CD4-positive, alpha-beta T cell treated with Interferon gamma for 1 hour (primary cell): ENCODE measurements at places on chromosomes 1 and 21.
A peak's percentile ranks its signal among the peaks of the same experiment; 100 is the strongest.

DNA sequence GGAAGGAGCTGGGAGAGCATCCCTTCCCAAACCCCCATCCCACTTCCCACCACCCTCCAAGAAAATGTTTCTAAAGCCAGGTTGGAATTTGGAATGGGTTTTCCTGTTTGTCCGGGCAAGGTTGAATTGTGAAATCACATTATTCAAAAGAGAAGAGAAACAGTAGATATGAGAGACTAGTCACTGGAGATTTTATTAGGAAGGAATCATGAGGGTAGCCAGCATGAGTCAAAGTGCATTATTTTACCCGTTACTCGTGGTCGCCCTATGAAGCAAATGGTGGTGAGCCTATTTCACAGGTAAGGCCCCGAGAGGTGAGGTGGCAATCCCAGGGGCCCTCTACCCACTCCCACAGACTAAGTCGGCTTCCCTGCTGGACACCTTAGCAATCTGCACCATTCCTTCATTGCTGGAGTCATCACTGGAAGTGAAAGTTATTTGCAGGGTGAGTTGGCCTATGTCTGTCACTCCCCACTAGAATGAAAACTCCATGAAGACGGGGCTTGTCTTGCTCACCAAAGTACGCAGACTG lies 52.8 kb downstream of the TOMM20 start:
- no peak for DNase-seq

DNA sequence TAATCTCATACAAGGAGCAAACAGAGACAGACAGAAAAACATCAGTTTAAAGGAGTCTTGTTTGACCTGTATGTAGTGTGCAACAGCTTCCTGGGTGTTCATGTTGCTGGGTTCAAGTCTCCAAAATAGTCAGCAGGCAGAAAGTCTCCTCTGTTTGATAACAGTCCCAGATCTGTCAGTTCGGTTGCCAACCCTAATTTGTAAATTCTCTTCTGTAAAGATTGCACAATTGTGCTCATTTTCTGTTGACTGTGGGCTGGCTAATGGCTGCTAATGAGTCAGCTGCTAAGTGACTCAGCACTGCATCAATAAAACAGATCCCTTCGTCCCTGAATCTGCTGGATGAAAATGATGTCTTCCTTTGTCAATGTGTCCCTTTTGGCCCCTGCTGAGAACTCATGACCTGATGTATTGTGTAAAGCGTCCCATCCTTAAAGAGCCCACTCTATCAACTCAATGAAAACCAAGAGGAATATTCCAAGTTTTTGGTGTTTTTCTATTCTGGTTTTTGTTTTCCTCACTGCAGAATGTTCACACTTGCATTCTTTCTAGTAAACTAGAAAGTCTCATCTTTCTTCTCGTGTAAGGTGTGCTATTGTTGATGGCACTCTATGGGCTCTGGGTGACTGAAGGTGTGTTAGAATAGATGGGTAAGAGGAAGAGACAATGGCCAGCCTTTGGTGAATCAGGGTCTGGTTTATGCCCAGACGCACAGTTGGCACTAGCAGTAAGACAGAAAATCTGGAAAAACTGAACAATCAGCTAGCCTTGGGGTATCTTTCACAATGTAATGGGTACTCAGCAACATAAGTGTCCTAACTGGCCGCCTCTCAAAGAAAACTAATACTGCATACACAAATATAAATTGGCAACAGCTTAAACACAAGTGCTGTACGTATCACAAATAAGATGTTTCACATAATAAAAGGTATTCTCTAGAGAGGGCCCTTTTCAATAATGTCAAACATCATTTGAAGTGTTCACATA lies 75.1 kb upstream of the SIPA1L2 start:
- peak; percentile 5 for DNase-seq

- no peak for DNase-seq
Measured at GRCh38 chr1:59026472-59026948, 242.7 kb upstream of the JUN start.

DNA sequence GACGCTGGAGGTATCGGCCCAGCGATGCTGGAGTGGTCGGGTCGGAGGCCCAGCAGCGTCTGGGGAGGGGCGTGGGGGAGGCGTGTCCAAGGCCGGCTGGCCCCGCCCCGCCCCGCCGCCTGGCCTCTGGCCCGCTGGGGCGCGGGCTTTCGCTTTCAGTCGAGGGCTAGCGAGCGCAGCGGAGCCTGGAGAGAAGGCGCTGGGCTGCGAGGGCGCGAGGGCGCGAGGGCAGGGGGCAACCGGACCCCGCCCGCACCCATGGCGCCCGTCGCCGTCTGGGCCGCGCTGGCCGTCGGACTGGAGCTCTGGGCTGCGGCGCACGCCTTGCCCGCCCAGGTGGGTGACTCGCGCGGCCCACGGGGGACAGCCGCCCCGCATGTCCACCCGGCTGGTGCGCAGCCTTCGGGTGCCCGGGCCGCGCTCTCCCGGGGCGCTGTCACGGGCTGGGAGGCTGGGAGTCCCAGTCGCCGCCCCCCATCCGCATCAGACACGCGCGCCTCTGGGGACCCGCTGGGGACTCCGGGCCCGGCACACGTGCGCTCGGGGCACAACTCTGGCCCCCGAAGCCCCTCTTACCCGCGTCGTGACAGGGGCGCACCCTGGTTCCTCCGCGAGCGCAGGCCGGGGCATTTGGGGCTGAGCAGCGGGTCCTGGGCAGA lies at the start of gene TNFRSF1B:
TNFRSF1B (plus strand) TSS at position 158 of the 659 bp plus-strand sequence; CDS start at position 259, 101 bp downstream.
- DNase-seq = peak; percentile 75

GRCh38 chr1:235015291-235015985 lies 113.2 kb downstream of the TOMM20 start:
- peak; percentile 19 for DNase-seq

GRCh38 chr1:210232511-210233215 lies at the start of gene SERTAD4:
Gene SERTAD4 (plus strand): TSS chr1:210232796. CDS start chr1:210237961, 5,165 bp downstream.
- DNase-seq = no peak

- no peak for DNase-seq
Measured at GRCh38 chr1:110214454-110215404, 4.6 kb downstream of the KCNC4 start.

- no peak for DNase-seq
Measured at GRCh38 chr1:179237222-179237621, 7.7 kb upstream of the ABL2 start.

- DNase-seq = no peak
Measured at GRCh38 chr1:20837554-20838192, 50.6 kb upstream of the HP1BP3 start.

DNA sequence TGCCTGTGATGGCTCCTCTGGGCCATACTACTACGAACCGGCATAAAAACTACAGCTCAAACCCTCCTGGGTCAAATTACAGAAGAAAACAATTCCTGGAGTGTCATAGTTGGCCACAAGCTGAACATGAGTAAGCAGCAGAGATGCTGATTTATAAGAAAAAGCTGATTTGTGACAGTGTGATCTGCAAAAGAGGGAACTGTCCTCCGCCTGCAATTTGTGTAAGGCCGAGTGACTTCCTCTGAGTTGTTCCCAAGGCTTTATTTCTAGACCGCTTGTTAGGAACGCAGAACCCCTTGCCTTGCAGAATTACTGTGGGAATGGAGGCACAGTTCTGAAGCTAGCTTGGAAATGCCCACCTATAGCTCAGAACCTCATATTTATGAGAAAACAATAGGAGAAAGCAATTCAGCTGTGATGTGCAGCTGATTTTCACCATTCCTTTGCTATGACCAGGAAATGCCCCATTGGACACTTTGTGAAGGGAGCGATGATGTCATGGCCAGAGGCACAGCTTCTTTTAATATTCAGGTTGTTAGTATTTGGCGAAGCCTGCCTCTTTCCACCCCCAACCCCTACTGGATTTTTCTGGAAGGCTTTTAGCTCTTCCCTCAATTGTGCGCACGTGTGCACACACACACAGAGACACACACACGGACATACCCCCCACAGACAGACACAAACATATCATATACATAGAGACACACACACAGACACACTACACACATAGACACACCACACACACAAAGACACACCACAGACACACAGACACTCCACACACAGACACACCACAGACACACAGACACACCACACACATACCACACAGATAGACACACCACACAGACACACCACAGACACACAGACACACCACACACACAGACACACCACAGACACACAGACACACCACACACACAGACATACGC lies 47.6 kb downstream of the IER5 start:
- DNase-seq = no peak

DNA sequence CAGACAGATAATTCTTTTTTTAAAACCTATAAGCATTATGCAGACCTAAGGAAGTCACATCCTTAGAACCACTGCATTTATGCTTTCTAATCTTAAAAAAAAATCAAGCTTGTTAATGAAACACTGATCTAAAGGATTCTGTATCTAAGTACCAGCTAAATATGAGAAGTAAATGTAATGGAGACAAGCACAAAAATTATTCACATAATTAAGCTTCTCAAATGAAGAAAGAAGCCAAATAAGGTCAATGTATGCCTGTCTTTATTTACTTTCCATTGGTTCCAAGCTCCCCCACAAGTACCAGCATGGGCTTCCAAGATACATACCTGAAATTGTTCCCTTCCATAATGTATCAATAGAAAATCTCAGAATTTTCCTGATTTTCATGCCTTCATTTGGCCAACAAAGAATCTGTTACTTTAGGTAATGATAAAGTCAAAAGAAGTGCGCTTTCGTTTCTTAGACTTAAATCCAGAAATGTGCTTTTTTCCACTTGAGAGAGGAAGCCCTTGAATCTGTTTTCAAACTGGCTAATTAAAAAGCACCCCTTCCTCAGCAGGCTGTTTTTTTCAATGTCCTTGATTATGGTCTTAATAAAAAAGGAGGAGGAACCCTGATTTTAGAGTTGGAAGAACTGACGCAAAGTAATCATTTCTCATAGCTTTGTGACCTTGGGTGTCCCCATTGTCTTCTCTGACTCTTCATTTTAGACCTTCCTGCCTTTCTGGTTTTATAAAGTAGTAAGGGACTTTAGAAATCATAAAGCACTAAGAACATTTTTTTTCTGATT lies 3.8 kb downstream of the RGS2 start:
- no peak for DNase-seq

DNA sequence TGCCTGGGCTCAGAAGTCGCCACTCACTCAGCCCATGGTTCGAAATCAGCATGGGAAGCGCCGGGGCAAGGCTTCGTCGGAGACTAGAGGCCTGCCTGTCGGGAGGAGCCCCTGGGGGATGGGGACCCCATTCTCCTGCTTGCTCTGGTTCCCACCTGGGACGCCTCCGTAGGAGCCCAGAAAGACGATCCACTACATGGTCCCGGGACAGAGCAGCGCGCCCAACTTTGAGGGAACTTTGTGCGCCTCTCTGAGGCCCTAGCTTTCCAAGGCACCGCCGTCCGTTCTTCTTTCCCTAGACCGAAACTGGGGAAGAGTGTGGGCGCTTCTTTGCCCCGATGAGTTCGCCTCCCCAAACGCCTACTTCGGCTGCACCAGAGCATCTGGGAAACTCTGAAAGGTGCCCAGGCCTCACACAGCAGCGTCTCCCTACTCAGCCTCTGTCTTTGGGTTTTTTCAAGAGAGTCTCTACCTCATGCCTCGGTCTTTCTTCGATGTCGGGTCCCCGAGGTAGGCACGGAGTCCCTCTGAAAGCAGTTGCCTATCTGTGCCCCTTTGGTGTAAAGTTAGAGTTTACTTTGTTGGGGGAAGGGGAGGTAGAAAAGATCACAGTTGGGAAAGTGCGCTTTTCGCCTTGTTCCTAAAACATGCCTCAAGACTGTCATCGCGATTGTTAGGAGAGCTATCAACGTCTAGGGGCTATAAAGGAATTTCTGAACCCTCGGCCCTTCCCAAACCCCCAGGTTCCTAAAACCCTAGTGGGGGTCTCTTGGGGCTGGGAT lies 14.0 kb downstream of the NR5A2 start:
- no peak for DNase-seq

DNA sequence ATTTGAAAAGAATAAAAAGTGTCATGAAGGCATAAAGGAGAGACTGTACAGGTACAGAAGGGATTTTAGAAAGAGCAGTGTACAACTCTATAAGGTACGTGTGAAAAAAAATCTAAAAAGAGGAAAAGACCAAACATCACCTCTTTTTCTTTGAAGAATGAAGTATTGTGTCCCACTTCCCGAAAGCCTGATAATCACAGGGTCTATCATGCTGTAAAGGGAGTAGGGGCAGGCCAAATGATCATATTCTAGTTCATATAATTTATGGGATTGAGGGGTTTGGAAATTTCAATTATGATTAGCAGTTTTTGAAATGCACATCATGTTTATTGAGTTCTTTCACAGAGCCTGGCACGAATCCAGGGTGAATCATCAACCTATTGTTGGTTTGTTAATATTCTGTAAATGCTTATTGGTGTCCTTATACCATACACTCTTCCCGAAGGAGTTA lies 910 bp upstream of the RERE start:
- DNase-seq = no peak

GRCh38 chr1:37726751-37727585 lies 34.7 kb downstream of the CDCA8 start:
- DNase-seq = no peak

DNA sequence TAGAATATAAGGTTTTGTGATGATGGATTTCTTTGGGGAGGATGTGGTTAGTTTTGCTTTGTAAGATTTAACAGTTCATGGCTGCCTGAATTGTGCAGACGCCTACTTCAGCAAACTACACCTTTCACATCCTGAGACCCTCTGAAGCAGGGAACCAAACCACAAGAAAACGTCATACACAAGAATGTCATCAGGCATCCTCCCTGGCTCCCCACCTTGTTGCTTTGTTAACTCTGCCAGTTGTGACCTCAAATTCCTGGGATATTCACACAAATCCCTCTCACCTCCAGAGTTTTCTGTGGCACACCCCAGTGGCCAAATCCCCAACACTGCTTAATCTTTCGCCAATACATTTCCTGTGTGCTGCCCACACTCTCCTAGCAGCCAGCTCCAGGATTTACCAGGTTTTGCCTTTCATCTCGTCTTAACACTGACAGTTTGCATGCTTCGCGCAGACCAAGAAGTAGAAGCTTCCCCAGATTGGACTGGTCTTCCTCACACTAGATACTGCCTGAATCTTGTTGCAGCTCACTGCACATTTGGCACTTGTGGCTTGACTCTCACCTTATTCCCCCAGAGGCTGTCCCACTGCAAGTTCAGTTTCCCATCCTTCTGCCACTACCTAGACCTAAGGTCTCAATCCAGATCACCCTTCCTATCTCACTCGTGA lies 51.1 kb upstream of the CTTNBP2NL start:
- no peak for DNase-seq

GRCh38 chr1:83011265-83011664 lies 987.7 kb downstream of the TTLL7 start:
- DNase-seq = no peak

DNA sequence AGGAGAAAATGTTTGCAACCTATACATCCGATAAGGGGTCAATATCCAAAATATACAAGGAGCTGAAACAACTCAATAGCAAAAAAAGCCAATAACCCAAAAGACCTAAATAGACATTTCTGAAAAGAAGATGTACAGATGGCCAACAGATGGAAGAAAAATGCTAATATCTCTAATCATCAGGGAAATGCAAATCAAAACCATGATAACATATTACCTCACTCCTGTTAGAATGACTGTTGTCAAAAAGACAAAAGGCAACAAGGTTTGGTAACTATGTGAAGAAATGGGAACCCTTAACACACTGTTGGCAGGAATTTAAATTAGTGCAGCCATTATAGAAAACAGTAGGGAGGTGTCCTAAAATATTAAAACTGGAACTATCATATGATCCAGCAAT lies 74.7 kb downstream of the LEPR start:
- no peak for DNase-seq

- no peak for DNase-seq
Measured at GRCh38 chr1:50349242-50349565, 74.0 kb downstream of the DMRTA2 start.

GRCh38 chr1:84301004-84301784 lies at the start of gene SAMD13:
Gene SAMD13 (plus strand): TSS chr1:84301708. CDS start chr1:84303235, 1,527 bp downstream.
- peak; percentile 34 for DNase-seq
